CD4-positive, alpha-beta T cell (primary cell): ENCODE measurements at places on chromosomes 4 and X. TPM values are rescaled to one million over a fixed set of nuclear protein-coding genes. Genes with fewer than 3 reads are reported as not detected.

- peak; percentile 25 for DNase-seq
- H3K27me3 ChIP-seq, result no peaks in the 10 kb centered on the region
- H3K27ac ChIP-seq, result peak overlapping the region; percentile 69
- peaks cover 46% of the 10 kb centered on the region for H3K4me1 ChIP-seq
Measured at GRCh38 chr4:140095694-140096482, 58.1 kb downstream of the MAML3 start.

DNA sequence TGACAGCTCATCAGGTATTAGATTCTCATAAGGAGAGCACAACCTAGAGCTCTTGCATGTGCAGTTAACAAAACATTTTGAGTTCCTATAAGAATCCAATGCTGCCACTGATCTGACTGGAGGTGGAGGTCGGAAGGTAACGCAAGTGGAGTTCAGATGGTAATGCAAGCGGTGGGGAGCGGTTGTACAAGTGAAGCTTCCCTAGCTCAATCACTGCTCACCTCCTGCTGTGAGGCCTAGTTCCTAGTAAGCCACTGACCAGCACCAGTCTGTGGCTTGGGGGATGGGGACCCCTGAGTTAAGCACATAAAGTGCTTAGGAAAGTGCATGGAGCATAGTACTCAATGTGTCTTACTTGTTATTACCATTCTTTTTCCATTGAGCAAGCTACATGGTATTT is 983.2 kb upstream of the IGFBP7 start:
- no peaks in the 10 kb centered on the region for H3K4me1 ChIP-seq
- no peaks in the 10 kb centered on the region for H3K27me3 ChIP-seq
- H3K27ac ChIP-seq, result no peak overlapping the region
- no peak overlapping the region for H3K4me3 ChIP-seq

- DNase-seq, result no peak
- H3K4me3 ChIP-seq, result no peak overlapping the region
- H3K36me3 ChIP-seq, result peaks cover 65% of the 10 kb centered on the region
- H3K27me3 ChIP-seq, result no peaks in the 10 kb centered on the region
Measured at GRCh38 chr4:3145234-3145924, 70.9 kb downstream of the HTT start.

DNA sequence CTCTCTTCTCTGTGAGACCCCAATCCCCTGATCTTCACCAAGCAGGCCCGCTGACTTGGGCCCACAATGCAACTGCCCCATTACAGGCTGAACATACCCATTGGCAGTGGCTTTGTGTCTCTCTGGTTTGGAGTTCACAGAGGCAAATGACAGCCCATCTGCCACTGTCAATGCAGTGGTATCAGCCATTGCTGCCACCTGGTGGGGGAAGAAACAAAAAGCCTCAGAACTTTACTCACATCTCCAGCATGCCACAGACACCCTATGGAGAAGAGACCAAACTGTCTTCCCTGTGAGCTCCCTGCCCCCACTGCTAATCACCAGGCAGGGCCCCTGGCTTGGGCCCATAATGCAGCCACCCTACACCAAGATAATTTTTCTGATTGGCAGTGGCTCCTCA is 729.3 kb upstream of the ACTRT1 start:
- no peak overlapping the region for H3K27ac ChIP-seq
- H3K27me3 ChIP-seq, result no peaks in the 10 kb centered on the region

MAGEA2 gene
- not detected for total RNA-seq

ATOH1 gene
- total RNA-seq, result not detected

DNA sequence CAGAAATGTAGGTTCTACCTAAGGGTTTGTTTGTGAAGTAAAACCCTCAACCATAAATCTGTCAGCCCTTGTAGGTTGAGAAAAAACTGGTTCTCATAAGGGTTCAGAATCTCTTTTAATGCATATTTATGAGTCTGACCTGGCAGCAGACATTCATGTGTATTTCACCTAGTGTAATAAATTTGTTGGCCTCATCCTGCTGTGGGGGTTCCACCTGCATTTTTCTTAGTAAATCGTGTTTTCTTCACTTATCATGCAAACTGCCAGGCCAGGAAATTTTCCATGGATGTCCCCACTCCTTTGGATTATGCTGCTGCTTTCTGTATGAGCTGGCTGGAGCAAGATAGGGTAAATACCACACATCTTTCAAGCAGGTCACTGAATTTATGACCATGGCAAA is 42.4 kb downstream of the KLHL13 start:
- H3K36me3 ChIP-seq, result no peaks in the 10 kb centered on the region
- H3K4me3 ChIP-seq, result no peak overlapping the region
- H3K27ac ChIP-seq, result no peak overlapping the region
- H3K27me3 ChIP-seq, result no peaks in the 10 kb centered on the region
- no peak for DNase-seq

ARHGEF6 gene
- total RNA-seq, result 45.3 TPM

GRCh38 chr4:137421796-137422195 is 110.5 kb downstream of the PCDH18 start:
- no peaks in the 10 kb centered on the region for H3K4me1 ChIP-seq
- no peak overlapping the region for H3K27ac ChIP-seq
- no peaks in the 10 kb centered on the region for H3K27me3 ChIP-seq
- H3K4me3 ChIP-seq, result no peak overlapping the region
- DNase-seq, result no peak

DNA sequence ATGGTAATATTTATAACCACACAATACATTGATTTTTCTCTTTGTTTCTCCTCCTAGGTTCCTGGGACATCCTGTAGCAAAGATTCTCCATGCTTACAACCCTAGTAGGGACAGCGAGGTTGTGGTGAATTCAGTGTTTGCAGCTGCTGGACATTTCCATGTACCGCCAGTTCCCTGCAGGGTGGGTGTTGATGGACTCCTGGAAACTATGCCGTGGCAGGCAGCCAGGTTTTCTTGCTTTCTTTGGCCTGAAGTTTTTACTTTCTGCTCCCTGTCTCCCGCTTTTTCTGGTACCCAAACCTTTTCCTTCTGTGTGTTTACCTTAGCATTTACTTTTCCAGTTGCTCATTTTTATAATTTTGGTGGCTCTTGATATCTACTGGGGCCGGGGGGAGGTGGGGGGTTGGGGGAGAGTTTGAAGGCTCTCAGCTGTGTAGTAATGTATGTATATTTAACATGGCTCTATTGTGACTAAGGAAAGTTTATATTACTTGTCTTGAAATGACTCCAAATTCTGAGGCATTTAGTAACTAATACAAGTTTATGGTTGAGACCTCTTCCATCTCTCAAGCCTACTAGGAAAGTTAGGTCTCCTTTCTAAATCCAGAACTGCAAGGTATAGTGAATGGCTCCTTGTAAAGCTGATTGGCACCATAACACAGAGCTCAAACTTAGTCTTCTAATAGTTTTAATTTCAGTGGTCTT is 89.7 kb downstream of the TMEM131L start:
- H3K4me3 ChIP-seq, result no peak overlapping the region
- no peak overlapping the region for H3K27ac ChIP-seq
- H3K27me3 ChIP-seq, result no peaks in the 10 kb centered on the region
- H3K4me1 ChIP-seq, result no peaks in the 10 kb centered on the region
- no peak for DNase-seq

- no peak overlapping the region for H3K4me3 ChIP-seq
- H3K27ac ChIP-seq, result no peak overlapping the region
- H3K36me3 ChIP-seq, result no peaks in the 10 kb centered on the region
- no peaks in the 10 kb centered on the region for H3K27me3 ChIP-seq
Measured at GRCh38 chr4:170428929-170429328, 339.2 kb upstream of the AADAT start.

GRCh38 chr4:74013264-74013663 is 14.8 kb upstream of the CXCL5 start:
- H3K27ac ChIP-seq, result no peak overlapping the region
- no peaks in the 10 kb centered on the region for H3K4me1 ChIP-seq
- DNase-seq, result no peak
- no peaks in the 10 kb centered on the region for H3K27me3 ChIP-seq
- no peak overlapping the region for H3K4me3 ChIP-seq

DNA sequence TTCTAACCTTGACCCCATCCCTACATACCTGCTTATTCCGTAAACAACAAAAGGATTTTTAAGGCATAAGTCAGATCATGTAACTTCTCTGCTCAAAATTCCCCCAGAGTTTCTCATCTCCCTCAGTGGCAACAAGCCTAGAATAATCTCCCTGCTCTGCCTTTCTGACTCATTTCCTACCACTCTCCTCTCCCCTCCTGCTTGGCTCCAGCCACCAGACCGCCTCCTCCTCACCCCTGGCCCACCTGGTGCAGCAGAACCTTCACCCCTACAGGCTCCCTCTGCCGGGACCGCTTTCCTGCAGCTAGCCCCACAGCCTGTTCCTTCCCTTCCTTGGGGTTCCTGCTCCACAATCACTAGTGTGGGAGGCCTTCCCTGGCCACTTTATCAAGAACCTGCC is 32.1 kb downstream of the TSPAN5 start:
- H3K36me3 ChIP-seq, result no peaks in the 10 kb centered on the region
- H3K4me3 ChIP-seq, result no peak overlapping the region
- no peak overlapping the region for H3K27ac ChIP-seq
- H3K4me1 ChIP-seq, result peaks cover 13% of the 10 kb centered on the region
- H3K27me3 ChIP-seq, result no peaks in the 10 kb centered on the region

METTL14 gene
- 46.5 TPM for total RNA-seq

DNA sequence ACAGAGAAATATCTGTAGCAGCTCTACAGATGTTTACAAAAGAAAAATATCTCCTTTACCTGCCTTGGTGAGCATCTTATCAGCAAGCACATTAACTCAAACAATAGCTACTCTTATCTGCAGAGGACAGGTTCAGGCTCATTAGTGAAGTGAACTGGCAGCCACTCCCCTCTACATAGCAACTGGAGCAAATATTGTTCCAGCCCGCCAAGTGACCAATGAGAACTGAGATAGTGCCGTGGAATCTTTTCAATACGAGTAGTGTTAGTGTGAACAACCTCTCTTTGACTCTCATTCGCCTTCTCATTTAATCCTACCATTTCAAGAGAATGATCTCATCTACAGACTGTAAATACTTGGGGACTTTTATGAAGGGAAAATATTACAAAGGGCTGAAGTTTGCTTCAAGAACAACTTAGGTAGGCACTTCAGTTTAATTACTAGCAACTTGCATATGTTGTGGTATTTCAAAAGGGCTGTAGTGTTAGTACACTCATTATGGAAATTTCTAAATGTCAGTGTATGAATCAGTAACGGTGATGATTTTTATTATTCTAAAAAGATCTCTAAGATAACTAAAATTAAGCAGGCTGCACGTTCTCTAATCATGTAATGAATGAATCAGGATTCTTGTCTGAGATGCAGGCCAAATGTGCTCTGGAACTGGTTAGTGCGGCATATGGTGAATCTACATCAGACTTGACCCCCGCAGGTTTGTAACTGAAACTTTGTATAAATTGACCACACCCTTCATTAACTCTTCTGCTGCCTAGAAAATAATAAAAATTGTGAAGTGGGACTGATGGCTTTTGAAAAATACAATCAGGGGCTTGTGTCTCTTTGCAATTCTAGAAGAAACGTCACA is 72.4 kb downstream of the PALLD start:
- no peaks in the 10 kb centered on the region for H3K27me3 ChIP-seq
- H3K36me3 ChIP-seq, result no peaks in the 10 kb centered on the region
- H3K4me3 ChIP-seq, result no peak overlapping the region
- no peak for DNase-seq
- no peak overlapping the region for H3K27ac ChIP-seq
- H3K4me1 ChIP-seq, result no peaks in the 10 kb centered on the region
